ENCODE measurements at places on chromosomes 1 and 21.

- DNase-seq: no peak
Measured at GRCh38 chr1:26779098-26779668, 8.6 kb upstream of the PIGV start.

DNA sequence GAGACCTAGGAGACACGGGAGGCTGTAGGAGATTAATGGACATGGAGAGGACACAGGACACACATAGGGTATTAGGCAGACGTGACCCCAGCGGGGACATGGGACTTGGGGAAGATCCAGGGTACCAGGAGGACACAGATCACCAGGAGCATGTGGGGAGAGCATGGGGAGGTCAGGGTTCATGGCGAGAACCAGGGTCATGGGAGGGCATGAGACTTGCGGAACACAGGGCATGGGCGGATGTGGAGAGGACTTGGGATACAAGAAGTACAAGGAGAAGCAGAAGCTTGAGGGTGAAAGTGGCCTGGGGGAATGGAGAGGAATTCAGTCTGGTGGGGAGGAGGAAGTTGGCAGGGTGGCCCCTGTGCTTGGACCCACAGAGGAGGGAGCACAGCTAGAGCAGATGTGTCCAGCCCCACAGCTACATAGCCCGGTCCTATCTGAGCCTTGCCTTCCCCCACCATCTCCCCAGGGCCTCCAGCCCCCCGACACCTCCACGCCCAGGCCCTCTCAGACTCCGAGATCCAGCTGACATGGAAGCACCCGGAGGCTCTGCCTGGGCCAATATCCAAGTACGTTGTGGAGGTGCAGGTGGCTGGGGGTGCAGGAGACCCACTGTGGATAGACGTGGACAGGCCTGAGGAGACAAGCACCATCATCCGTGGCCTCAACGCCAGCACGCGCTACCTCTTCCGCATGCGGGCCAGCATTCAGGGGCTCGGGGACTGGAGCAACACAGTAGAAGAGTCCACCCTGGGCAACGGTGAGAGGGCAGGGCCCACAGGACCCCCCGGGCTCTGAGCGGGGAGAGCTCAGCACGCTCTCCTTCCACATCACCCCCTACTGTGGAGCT is 12.1 kb downstream of the TIE1 start:
- DNase-seq: no peak

DNA sequence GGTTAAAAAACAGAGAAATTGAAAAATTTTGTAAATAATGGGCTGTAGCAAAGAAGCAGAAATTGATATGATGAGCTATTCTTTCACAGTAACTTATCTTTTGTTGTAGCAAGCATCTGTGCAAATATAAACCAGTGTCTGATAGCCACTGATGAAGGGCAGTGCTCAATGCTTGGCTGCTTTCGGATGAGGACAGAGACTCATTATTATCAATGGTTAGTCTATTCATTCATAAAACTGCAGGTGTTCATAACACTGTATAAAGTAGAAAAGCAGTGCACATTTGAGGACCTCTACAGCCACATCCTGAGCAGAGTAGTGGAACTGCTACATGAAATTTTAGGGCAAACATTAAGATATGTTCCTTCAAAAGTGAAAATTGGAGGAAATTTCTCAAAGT is 107.2 kb downstream of the FAF1 start:
- no peak for DNase-seq

DNA sequence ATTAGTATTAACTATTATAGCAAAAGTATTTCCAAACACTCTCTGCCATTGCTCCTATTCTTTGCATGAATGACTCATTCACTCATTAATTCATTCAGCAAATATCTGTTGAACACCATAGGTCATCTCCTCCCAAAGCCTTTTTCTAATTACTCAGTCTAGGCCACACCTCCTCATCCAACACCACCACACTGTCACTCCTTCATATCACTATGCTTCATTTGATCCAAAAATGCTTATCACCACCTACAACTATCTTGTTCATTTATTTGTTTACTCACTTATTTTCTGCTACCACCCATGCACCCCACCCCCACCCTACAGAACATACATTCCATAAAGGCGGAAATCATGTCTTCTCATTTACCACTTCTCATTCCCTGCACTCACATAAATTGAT is 94.4 kb upstream of the TNFSF4 start:
- no peak for DNase-seq

DNA sequence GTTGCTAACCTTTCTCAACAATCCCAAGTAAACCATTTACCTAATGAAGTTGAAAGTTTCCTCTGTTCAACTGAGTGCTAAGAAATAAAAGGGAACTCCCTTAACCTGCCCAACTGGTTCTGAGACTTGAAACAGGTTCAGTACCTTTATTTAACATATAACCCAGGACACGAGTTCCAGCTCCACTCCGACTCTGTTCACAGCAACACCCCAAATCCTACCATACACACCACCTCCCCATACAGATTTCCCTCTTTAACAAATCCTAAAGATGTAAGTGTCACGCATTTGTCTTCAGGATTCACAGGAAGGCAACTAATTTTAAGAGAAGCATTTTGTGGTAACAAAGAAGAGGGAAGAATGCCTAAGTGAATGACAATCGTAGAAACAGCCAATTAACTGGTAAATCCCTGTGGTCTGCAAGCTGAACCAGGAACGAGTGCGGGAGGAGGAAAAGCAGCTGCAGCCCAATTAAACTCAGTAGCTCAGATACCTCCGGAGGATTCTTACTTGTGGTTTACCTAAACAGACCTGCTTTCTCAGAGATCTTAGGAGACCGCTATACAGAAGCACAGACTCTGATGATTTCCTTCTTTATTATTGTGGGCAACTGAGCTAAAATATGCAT is 134.5 kb upstream of the MAGI3 start:
- no peak for DNase-seq

- no peak for DNase-seq
Measured at GRCh38 chr1:233010146-233010545, 59.7 kb downstream of the NTPCR start.

DNA sequence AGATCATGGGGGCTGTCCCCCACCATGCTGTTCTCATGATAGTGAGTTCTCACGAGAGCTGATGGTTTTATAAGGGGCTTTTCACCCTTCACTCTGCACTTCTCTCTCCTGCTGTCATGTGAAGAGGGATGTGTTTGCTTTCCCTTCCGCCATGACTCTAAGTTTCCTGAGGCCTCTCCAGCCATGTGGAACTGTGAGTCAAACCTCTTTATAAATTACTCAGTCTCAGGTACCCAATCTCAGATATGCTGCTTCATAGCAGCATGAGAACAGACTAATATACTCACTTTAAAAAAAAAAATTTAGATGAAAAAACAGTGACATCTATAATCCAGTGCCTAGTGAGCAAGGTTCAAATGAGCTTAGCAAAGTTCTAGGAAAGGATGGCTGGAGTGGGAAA is 135.1 kb upstream of the RAB4A start:
- DNase-seq: no peak

- DNase-seq: no peak
Measured at GRCh38 chr1:170337413-170337994, 191.7 kb downstream of the NTMT2 start.

GRCh38 chr1:158717344-158717743 is 3.2 kb downstream of the OR6K3 start:
- DNase-seq: no peak

DNA sequence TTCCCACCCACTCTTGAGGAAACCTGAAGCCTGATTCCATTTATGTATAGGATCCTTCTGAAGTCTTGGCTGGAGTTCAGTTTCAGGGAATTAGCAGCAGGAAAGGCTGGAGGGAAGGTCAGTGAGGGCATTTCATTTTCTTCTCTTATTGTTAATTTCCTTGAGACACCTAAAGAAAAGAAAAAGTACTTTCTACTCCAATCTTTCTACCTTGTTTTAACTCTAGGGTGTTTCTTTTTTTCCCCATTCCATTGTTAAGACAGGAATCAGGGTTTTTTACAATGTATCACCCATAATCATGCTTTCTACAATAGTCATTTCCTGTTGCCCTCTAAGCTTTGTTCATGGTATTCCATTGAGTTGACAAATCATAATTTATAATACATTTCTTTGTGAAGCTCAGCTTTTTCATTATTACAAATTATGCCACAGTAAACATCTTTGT is 27.4 kb downstream of the SNRPE start:
- no peak for DNase-seq

GRCh38 chr1:116087628-116088027 is 23.6 kb upstream of the MAB21L3 start:
- no peak for DNase-seq

- DNase-seq: no peak
Measured at GRCh38 chr1:190172651-190173430, 304.8 kb downstream of the BRINP3 start.

- DNase-seq: no peak
Measured at GRCh38 chr1:6834366-6834765, 49.1 kb downstream of the CAMTA1 start.

- no peak for DNase-seq
Measured at GRCh38 chr21:32803651-32804050, 32.1 kb upstream of the PAXBP1 start.

Measured in T-helper 22 cell (primary cell).